Stimulated activated CD8-positive, alpha-beta memory T cell treated with anti-CD3 and anti-CD28 coated beads, Interleukin-15, amount 100 ng/mL, for 4 hours (primary cell): ENCODE measurements at places on chromosomes 1 and 21.

DNA sequence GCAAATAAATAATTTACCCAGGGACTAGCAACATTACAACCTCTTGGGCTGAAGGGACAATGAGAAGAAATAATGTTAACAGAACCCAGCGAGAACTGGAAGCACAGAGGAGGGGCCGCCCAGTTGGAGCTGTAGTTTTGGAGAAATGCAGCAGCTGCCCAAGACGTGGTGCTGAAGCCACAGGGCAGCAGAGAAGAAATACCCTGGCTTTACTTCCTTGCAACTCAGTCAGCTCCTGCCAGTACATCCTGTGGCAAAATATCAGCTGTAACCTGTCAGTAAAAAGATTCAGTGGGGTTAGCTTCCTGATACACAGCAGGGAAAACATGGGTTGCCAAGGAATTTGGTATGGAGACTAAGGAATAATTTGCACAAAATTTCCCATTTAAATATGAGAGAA, 283.6 kb upstream of the USP25 start:
- DNase-seq, result no peak

GRCh38 chr1:45945426-45945825, 142.0 kb downstream of the MAST2 start:
- no peak for DNase-seq

DNA sequence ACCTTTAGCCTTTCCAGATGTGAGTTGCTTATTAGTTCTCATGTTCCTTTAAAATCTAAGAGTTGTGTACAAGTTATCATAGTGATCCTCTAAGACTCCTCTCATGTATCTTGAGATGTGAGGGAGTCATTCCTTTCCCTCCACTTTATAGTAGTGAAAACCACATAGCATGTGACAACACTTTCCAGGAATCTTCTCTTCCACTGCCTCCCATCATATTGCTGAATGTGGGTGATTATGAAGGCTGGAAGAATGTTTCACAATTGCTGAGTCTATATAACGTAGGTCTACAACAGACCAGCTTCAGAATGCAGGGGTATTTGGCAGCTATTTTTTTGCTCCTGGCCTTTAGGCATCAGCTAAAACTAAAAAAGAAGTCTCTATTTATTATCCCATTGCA, 44.7 kb upstream of the LRRC7 start:
- no peak for DNase-seq

DNA sequence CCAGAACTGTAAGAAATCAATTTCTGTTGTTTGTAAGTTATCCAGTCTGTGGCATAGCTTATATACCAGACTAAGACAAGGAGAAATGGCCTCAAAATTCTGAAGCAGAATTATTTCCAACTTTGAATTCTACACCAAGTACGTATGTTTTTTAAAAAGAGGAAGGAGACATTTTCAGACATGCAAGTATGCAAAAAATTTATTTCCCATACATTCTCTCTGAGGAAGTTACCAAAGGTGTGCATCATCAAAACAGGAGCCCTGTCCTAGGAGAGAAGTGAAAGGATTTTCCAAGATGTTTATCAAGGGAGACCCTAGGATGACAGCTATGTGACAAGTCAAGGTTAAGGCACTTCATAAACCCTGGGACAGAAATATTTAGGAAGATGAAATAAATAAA, 49.3 kb upstream of the RABGAP1L start:
- DNase-seq, result no peak

DNA sequence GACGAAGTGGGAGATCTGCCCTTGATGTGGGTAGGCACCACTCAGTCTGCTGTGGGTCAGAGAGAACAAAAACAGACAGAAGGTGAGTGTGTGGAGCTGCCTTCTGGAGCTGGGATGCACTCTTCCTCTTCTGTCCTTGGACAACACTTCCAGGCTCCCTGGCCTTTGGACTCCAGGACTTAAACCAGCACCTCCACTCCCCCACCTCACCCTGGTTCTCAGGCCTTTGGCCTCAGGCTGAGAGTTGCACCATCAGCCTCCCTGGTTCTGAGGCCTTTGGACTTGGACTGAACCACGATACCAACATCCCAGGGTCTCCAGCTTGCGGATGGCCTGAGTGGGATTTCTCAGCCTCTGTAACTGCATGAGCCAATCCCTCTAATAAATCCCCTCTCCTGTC, 68.1 kb upstream of the STUM start:
- DNase-seq, result no peak

GRCh38 chr1:218546314-218546713, 201.2 kb downstream of the TGFB2 start:
- DNase-seq, result no peak

DNA sequence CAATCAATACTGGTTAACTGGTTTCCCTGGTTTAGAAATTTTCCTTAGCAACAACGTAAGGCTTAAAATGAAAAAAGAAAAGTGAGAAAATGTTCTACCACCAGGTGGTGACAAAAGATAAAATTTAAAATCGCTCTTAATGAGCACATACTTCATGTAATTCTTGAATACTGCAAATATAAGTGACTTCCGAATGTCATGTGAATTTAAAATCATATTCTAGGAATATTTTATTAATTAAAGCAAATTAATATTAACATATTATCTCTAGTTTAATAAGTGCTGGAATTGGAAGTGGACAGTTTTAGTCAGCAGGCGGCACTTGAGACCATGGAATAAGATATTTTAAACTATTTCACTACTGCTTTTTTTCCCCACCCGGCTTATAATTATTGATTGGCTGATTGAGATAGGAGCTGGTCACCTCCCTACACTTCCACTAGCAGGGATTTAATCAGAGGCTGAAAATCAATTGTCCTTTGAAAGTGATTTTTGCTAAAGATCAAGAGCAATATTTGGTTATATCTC, 5.0 kb upstream of the ADAMTS1 start:
- DNase-seq, result no peak

- DNase-seq, result no peak
Measured at GRCh38 chr1:168676861-168677260, 52.1 kb downstream of the DPT start.

GRCh38 chr1:87518794-87519193, 190.1 kb downstream of the LMO4 start:
- DNase-seq, result no peak
